ENCODE measurements at places on chromosomes 6 and 20.
A peak's percentile ranks its signal among the peaks of the same experiment; 100 is the strongest.

DNA sequence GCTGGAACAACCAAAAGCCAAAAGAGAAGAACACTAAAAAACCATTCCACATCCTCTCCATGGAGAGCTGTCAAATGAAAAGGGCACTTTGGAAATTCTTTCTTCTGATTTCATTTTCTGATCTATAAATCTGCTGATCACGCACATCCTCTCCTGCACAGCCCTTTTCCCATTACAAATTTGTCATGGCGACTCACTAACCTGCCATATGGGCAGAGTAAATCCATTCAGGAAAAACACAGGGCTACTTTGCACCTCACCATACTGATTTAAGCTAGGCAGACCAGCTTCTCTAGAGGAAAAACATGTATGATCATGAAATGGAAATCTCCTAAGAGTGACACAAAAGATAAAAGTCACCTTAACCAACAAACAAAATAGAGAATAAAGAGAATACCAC is 26.0 kb downstream of the TOMM6 start:
- H3K4me1 ChIP-seq = no peaks in the 10 kb centered on the region
- no peak overlapping the region for H3K27ac ChIP-seq
- no peak for DNase-seq
- H3K4me3 ChIP-seq = no peak overlapping the region
- H3K27me3 ChIP-seq = no peaks in the 10 kb centered on the region
- H3K36me3 ChIP-seq = no peaks in the 10 kb centered on the region

DNA sequence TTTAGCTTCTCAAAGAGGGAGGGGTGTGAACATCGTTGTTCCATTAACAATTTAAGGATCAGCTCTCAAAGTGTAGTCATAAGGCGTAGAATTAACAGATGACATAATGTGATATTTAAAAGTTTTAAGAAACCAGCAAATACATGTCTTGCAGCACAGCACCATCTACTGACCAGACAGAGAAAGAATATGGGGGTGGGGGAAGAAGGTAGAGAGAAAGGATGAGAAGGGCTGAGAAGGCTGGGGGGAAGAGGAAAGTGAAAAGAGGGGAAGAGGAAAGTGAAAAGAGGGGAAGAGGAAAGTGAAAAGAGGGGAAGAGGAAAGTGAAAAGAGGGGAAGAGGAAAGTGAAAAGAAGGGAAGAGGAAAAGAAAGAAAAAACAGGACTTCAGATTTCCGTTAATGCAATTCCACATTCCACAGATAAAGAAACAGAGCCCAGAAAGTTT is 80.9 kb downstream of the HAO1 start:
- peaks cover 11% of the 10 kb centered on the region for H3K27me3 ChIP-seq
- no peaks in the 10 kb centered on the region for H3K4me1 ChIP-seq
- H3K36me3 ChIP-seq = no peaks in the 10 kb centered on the region
- H3K4me3 ChIP-seq = no peak overlapping the region

GRCh38 chr20:11791835-11792567 is 125.7 kb upstream of the BTBD3 start:
- H3K4me1 ChIP-seq = no peaks in the 10 kb centered on the region
- H3K27me3 ChIP-seq = no peaks in the 10 kb centered on the region
- H3K4me3 ChIP-seq = no peak overlapping the region
- no peak overlapping the region for H3K27ac ChIP-seq

- no peak overlapping the region for H3K27ac ChIP-seq
- H3K4me1 ChIP-seq = no peaks in the 10 kb centered on the region
- no peak for DNase-seq
- H3K4me3 ChIP-seq = no peak overlapping the region
- H3K36me3 ChIP-seq = no peaks in the 10 kb centered on the region
- peaks cover 2% of the 10 kb centered on the region for H3K27me3 ChIP-seq
Measured at GRCh38 chr20:22763257-22763906, 179.0 kb upstream of the FOXA2 start.

DNA sequence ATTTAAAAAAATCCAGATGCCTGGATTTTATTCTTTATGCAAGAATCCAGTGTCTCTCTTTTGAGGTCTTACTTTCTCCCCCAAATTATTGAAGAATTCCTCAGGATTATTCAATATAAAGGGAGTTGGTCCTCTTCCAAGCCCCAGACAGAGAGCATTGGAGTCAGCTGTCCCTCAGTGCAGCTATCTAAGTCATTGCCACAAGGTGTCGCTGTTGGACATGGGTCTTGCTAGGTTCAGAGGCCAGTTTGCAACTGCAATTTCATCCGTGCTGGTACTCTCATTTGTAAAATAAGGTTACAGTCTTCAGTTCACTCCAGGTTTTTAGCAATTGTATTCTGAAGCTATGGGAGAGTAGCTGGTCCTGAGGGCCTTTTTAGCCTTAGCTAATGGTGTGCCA is 27.8 kb downstream of the CCN2 start:
- no peaks in the 10 kb centered on the region for H3K36me3 ChIP-seq
- H3K4me1 ChIP-seq = no peaks in the 10 kb centered on the region
- H3K27me3 ChIP-seq = peaks cover 8% of the 10 kb centered on the region
- peak; percentile 51 for DNase-seq
- no peak overlapping the region for H3K27ac ChIP-seq

DNA sequence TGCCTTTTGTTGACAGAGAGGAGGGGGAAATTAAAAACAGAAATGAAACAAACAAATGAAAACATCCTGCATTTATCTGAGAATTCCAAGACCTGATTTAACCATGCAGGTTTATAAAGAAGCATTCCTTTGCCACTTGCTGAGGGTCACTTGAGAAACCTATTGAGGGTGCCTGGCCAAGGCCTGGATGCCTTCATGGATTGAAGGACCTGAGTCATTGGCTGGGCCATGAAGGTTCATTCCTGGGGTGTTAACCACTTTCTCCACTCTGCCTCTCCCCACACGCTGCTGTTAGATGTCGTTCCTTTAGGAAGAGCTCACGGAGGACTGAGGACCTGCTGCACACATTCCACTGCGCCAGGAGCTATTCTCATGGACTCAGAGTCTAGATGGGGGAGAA is 49.7 kb downstream of the DAAM2 start:
- H3K27ac ChIP-seq = no peak overlapping the region
- H3K36me3 ChIP-seq = no peaks in the 10 kb centered on the region
- H3K4me3 ChIP-seq = no peak overlapping the region

- no peak overlapping the region for H3K27ac ChIP-seq
- H3K27me3 ChIP-seq = peaks cover 4% of the 10 kb centered on the region
- H3K4me1 ChIP-seq = peaks cover 32% of the 10 kb centered on the region
- no peak overlapping the region for H3K4me3 ChIP-seq
Measured at GRCh38 chr6:159931846-159932245, 37.0 kb upstream of the IGF2R start.

- peaks cover 8% of the 10 kb centered on the region for H3K27me3 ChIP-seq
- DNase-seq = no peak
- peaks cover 5% of the 10 kb centered on the region for H3K4me1 ChIP-seq
Measured at GRCh38 chr6:81812401-81812800, 59.9 kb upstream of the TENT5A start.

DNA sequence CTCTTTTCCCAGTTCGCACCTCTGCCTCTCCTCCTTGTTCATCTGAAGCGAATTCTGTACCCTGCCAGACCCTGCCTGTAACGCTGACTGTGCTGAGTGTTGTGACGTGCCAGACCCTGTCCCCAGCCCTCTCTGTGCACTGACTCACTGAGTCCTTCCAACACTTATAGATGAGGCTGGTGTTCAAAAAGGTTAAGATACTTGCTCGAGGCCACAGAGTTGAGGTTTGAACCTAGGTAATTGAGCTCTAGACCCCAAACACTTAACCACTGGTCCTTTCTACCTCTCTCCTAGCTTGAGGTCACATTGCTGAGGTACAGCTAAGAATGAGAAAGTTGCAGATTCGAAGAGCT is 45.7 kb upstream of the NEDD9 start:
- peaks cover 23% of the 10 kb centered on the region for H3K36me3 ChIP-seq
- no peaks in the 10 kb centered on the region for H3K27me3 ChIP-seq
- peak; percentile 34 for DNase-seq
- peaks cover 47% of the 10 kb centered on the region for H3K4me1 ChIP-seq

- H3K36me3 ChIP-seq = no peaks in the 10 kb centered on the region
- no peaks in the 10 kb centered on the region for H3K4me1 ChIP-seq
- no peak for DNase-seq
Measured at GRCh38 chr6:133428295-133428694, 187.1 kb downstream of the EYA4 start.

DNA sequence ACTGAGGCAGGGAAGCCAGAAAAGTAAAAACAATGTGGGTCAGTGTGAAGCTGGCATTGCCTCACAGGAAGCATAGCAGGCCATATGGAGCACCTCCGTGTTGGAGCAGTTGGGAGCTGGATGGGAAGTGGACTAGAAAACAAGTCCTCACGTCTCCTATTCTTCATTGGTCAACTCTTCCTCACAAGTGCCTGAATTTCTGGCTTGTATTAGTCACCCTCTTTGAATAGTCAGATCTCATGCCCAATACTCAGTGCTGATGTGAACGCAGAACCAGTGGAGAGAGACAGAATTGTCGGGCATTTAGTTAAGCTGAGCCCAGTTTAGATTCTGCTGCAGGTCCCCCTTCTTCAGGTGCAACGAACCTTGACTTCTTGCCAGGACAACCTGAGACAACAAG is 22.3 kb upstream of the RSPO3 start:
- no peak overlapping the region for H3K27ac ChIP-seq
- H3K27me3 ChIP-seq = peaks cover 7% of the 10 kb centered on the region
- no peaks in the 10 kb centered on the region for H3K4me1 ChIP-seq
- DNase-seq = no peak
- no peak overlapping the region for H3K4me3 ChIP-seq

GRCh38 chr6:135280375-135281136 is 99.4 kb downstream of the MYB start:
- H3K36me3 ChIP-seq = peaks cover 3% of the 10 kb centered on the region
- H3K27ac ChIP-seq = no peak overlapping the region
- H3K4me1 ChIP-seq = peaks cover 5% of the 10 kb centered on the region
- H3K4me3 ChIP-seq = no peak overlapping the region
- peaks cover 3% of the 10 kb centered on the region for H3K27me3 ChIP-seq
- DNase-seq = no peak

GRCh38 chr20:58553841-58554240 is 38.6 kb upstream of the APCDD1L start:
- DNase-seq = no peak
- no peaks in the 10 kb centered on the region for H3K4me1 ChIP-seq
- H3K36me3 ChIP-seq = no peaks in the 10 kb centered on the region
- peaks cover 9% of the 10 kb centered on the region for H3K27me3 ChIP-seq

DNA sequence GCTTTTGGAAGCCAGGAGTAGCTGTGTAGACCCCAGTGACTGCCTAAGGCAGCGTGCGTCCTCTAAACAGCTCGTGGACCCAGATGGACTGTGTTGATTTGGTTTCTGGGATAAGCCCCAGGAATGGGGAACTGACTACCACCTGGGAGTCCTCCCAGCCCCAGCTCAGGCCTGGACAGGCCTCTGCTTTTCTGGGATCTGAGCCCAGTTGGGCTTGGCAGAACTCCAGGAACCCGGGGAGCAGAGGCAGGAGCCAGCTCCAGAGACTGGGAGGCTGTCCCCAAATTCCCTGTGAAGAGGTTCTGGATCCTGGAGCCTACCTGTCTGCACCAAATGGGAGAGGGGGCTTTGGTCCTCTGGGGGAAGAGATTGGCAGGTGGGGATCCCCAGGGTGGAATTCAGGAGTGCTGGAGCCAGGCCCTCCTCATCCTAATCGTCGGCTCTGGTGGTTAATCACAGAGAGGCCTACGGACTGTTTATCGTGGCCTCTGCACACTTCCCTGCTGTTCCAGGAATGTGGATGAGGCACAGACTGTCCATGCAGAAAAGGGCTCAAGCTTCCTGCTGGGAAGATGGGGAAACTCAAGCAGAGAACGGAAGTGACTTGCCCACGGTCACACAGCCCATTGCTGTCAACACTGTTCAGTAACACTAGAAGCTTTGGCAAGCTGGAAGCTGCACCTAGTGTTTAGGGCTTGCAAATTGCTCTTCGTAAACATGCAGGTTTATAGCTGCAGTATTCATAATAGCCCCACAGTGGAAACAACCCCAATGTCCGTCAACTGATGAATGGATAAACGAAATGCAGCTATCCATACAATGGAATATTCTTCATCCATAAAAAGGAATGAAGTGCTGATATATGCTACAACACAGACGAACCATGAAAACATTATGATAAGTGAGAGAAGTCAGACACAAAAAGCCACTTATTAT is 100.6 kb downstream of the KCNB1 start:
- no peaks in the 10 kb centered on the region for H3K36me3 ChIP-seq
- H3K27ac ChIP-seq = no peak overlapping the region
- no peak for DNase-seq
- no peak overlapping the region for H3K4me3 ChIP-seq
- H3K27me3 ChIP-seq = peaks cover 24% of the 10 kb centered on the region

GRCh38 chr6:35473850-35474130 is 5.6 kb downstream of the RPL10A start:
- no peak for DNase-seq
- peak overlapping the region; percentile 68 for H3K27ac ChIP-seq
- peaks cover 31% of the 10 kb centered on the region for H3K4me1 ChIP-seq
- no peak overlapping the region for H3K4me3 ChIP-seq

GRCh38 chr20:44394452-44394701 is 38.9 kb downstream of the HNF4A start:
- peaks cover 4% of the 10 kb centered on the region for H3K27me3 ChIP-seq
- no peak for DNase-seq
- H3K36me3 ChIP-seq = no peaks in the 10 kb centered on the region
- no peaks in the 10 kb centered on the region for H3K4me1 ChIP-seq

DNA sequence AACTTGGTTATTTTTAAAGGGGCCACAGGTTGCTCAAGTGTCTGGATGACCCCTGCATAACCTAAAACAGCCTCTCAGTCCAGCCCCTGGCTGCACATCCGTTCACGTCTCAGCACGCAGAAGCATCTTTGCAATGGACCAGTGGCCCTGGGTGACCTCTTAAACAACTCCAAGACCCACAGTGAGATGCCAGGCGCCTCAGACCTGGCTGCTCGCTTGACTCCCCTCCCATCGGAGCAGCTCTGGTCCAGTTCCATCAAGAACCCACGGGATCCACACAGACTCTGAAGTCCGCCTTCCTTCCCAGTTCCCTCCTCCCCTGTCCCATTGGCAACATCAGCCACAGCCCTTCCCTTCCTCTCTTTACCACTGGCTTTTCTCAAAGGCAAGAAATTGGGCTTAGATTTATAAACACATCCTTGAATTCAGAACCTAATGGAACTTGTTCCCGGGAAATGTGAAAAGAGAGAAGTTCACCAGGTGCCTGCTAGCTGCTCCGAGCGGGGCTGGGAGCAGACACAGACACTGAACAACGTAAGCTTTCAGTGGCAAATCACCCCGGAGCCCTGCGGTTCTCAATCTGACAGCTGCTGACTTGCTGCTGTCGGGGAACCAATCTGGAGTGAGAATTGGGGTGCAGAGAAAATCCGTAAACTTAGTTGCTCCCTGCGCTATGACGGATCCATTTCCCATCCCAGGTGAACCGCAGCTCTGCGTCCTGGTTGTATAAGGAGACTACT is 39.6 kb upstream of the MPC1 start:
- H3K27me3 ChIP-seq = no peaks in the 10 kb centered on the region
- H3K4me1 ChIP-seq = peaks cover 32% of the 10 kb centered on the region
- DNase-seq = no peak
- H3K36me3 ChIP-seq = no peaks in the 10 kb centered on the region
- no peak overlapping the region for H3K4me3 ChIP-seq
- no peak overlapping the region for H3K27ac ChIP-seq

GRCh38 chr6:152300517-152300916 is 336.6 kb downstream of the SYNE1 start:
- H3K27ac ChIP-seq = peak overlapping the region; percentile 93
- peaks cover 45% of the 10 kb centered on the region for H3K4me1 ChIP-seq
- no peaks in the 10 kb centered on the region for H3K36me3 ChIP-seq
- H3K27me3 ChIP-seq = no peaks in the 10 kb centered on the region

GRCh38 chr6:136061701-136062100 is 188.4 kb downstream of the MTFR2 start:
- H3K27ac ChIP-seq = no peak overlapping the region
- H3K27me3 ChIP-seq = peaks cover 4% of the 10 kb centered on the region
- H3K4me3 ChIP-seq = no peak overlapping the region
- DNase-seq = no peak
- H3K36me3 ChIP-seq = no peaks in the 10 kb centered on the region
- H3K4me1 ChIP-seq = no peaks in the 10 kb centered on the region

All from activated naive CD8-positive, alpha-beta T cell treated with anti-CD3 and anti-CD28 coated beads, Interleukin-2, amount 50 U/mL, for 24 hours (primary cell).